ENCODE measurements at places on chromosomes 2 and 18.

GRCh38 chr18:36255072-36255698 is 42.3 kb upstream of the FHOD3 start:
- DNase-seq = no peak

DNA sequence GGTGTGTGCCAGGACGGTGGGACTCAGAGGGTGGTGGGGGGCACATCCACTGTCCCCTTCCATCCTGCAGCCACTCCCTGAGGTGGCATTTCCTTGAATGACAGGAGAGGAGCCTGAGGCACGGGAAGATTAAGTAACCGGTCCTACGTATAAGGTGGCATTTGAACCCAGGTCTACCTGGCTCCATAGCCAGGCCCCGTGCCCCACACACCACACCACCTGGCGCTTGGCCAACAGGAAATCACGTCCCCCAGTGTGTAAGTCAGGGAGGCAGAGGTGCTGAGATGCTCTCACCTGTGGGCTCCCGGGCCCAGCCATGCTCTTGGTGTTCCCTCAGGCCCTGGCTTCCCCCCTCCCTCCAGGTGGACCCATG is 53.7 kb downstream of the HPCAL1 start:
- no peak for DNase-seq

GRCh38 chr18:55275039-55275901 is 312.7 kb downstream of the TCF4 start:
- DNase-seq = no peak

- no peak for DNase-seq
Observed at GRCh38 chr2:10355471-10356438, 53.1 kb downstream of the HPCAL1 start.

DNA sequence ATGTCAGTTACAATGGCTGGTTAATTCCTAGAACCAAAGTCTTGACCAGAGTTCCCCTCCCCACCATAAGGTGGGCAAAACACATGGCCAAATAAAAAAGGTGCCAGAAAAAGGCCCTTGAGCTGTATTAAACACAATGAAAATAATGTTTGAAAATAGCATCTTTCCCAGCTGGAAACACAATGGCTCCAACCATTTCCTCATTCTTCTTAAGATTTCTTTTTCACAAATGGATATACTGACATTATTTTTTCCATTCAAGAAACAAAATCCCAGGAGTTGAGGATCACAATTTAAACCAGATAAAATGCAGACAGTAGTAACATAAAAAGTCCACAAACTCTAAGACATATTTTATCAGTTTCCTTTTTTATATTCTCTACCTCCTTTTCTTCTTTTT is 143.8 kb downstream of the EXOC6B start:
- DNase-seq = no peak

DNA sequence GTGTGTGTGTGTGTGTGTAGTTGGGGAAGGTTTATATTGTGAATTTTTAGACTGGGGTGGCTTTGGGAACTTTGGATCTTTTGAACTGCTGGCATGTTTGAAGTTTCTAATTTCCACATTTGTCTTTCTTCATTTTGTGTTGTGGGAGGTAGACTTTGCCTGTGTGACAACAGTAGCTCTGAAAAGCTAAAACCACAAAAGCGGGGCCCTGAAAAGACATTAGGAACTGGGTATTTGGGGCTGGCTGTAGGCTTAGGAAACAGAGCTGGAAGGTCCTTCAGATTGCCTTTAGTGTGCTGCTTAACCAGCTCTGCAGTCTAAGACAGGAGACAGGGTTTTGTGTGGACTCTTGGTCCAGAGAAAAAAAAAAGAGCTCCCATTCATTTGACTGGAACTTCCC is 27.2 kb upstream of the DOCK10 start:
- DNase-seq = no peak

DNA sequence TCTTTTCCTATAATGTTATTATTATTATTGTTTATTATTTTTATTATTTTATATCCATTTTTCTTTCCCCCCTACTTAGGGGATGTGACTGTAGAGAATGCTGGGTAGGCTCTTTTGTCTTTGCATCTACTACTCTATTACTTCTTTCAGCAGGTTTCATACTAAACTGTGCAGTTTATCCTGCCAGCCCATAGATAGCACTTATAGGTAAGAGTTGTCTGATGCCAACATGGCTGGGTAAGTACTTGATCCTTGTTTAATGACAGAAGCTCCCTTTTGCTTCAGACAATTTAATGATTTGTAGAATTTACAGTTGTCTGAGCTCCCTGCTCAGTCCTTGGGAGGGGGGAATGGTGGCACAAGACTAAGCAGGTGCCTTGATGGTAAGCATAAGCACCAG is 262.9 kb upstream of the CDH2 start:
- DNase-seq = no peak

- DNase-seq = no peak
Observed at GRCh38 chr2:146837857-146838256, 1007.0 kb upstream of the ACVR2A start.

- DNase-seq = no peak
Observed at GRCh38 chr18:7978834-7979233, 411.7 kb downstream of the PTPRM start.

DNA sequence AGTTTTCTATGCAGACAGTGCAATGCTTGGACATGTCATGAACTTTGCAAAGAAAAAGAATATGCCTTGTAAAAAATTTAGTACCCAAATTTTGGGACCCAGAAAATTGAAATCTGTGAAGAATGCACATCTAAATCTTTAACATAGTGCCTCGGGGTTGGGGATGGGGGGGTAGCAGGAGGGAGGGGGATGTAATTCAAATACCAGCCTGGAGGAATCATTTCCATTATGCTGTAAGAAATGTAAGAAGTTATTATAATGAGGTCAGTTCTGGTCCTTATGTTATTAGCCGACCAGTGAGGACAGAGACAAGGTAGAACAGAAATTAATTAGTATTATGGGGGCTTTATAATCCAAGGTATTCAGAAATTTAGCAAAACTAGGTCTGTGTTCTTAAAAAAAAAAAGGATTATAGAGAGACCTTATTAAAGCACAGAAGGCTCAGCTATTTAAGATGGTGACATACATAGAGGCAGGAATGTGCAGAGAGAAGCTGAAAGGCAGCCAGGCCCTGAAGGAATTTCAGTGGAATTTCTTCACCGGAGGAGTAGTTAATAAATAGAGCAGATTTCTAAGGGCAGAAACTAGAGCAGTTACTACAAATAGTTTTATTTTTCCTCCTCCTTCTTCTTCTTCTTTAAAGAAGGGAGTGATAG is 89.0 kb upstream of the RBMS1 start:
- no peak for DNase-seq

DNA sequence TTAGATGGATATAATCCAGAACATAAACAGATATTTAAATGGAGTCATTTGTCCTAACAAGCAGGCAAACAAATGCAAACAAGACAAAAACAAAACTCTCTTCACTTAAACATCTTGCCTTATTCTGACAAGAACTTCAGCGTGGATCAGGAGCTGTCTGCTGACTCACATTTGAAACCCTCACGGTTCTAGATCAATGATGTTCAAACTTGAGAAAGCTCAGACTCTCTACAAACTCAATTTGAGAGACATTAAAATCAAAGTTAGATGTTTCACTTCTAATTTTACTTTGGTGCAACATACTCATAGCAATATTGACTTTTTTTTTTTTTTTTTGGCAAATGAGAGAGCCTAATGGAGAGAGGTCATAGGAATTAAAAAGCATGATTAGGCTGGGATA is 362.8 kb upstream of the SLC14A2 start:
- no peak for DNase-seq

DNA sequence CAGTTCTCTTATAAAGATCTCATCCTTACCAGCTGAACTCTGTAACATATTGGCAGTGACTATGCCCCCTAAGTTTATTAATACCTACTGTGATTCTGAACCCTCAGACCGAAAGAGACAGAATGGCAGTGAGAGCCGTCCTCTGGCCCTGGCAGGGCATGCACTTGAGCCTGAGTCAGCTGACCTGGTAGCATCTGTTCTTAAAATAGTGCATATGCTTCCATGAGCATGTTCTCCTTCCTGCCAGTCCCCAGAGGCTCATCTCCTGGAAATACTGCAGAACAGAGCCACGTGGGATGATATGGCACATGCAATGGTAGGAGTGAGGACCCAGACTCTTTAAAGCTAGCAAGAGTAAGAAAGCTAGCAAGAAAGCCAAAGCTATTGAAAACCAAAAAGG is 59.0 kb downstream of the RASGRP3 start:
- DNase-seq = no peak

- no peak for DNase-seq
Observed at GRCh38 chr2:227095346-227095745, 68.7 kb downstream of the COL4A4 start.

GRCh38 chr2:235806986-235807750 is 313.3 kb downstream of the AGAP1 start:
- no peak for DNase-seq

Data from lower leg skin (tissue), 4 donors.